ENCODE measurements at places on chromosomes 13 and 19.

DNA sequence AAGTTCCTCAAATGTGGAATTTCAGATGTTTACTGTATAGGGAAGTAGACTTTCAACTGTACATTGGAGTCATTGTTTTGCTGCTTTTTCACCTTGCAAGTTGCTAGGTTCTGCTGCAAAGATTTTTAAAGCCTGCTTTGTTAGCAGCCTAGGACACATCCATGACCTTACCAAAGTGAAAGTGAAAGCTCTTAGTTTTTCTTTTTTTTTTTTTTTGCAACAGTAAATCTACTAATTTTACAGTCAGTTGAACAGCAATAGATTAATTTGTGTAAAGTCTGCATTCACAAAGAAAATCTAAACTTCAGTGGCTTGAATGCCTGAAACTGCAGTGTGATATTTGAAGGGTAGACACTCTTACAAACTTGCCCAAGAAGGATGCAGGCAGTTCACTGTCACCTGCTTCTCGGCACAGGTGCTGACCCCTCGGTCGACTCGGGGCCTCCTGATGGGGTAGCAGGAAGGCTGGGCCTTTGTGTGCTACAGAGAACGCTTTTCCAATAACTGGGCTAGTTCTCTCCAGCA, 5.0 kb upstream of the MTIF3 start:
- no peak for DNase-seq

- DNase-seq, result no peak
Observed at GRCh38 chr19:32097620-32098019, 247.8 kb upstream of the ZNF507 start.

DNA sequence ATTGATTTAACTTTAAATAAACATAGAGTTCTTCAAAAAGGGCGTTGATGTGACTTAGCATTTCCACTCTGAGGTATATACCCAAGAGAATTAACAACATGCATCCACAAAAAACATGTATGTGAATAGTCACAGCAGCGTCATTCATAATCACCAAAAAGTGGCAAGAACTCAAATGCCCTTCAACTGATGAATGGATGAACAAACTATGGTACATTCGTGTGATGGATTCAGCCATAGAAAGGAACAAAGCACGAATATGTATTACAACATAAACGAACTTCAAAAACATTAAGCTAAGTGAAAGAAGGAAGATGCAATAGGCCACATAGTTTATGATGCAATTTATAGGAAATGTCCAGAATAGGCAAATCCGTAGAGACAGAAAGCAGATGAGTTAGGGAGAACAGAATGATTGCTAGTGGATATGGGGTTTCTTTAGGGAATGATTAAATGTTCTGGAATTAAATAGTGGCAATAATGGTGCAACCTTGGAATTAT, 72.3 kb upstream of the UQCRFS1 start:
- no peak for DNase-seq

DNA sequence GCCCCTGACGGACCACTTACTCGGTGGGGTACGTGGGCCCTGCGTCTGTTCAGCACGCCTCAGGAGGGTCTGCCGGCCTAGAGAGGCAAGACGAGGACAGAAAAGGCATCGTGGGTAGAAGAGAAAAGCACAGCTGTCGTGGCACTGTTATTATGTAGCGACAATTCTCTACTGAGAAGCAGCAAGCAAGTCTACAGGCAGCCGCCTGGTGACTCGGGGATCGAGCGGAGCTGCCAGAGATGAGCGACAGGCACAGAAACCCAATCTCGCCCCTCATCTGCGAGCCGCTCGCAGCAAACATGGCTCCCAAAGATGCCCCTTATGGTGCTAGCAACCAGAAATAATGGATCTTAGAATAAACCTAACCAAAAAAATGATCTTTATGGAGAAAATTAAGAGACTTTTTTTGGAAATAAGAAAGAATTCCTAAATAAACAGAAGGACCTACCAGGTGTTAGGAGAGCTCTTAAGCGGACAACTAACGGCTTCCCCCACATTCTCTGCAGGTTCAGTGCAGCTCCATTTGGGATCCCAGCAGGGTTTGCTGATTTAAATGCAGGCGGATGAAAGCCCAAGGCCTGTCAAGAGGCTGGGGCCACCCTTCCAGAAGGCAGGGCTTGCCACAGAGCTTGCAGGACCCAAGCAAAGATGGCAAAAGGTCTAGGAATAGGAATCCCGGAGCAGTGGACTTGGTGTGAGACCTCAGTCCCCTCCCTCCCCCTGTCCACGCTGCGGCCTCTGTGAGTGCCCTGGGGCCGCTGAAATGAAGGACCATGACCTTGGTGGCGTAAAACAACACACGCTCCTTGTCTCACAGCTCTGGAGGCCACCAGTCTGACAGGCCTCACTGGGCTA, 152.6 kb downstream of the KDM4B start:
- no peak for DNase-seq

DNA sequence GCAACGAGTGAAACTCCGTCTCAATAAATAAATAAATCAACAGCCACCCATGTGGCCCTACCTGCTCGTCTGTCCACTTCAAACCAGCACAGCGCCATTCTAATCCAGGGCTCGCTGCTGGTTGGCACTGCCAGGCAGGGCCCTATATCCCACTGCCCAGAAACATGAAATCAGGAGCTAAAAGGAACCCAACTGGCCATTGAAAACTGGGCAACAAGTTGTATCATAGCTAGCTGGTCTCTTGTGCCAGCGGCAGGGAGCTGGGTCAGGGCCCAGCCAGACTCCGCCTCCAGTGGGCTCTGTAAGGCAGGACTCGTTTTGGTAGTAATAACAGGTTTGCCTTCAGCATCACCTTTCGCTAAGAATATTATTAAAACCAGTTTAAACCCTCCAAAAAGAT, 39.3 kb downstream of the GGACT start:
- no peak for DNase-seq

DNA sequence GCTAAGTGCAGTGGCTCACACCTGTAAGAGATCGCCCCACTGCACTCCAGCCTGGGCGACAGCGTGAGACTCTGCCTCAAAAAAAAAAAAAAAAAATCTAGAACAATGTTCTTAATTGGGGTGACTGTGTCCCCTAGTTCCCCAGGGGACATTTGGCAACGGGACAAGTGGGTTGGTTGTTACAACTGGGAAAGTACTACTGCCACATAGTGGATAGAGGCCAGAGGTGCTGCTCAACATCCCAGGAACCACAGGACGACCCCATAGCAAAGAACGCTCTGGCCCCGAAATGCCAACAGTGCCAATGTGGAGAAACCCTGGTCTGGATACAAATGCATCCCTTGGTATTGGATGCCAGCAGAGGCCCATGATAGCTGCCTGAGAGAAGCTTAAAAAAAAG, 11.8 kb downstream of the NLRP12 start:
- no peak for DNase-seq

DNA sequence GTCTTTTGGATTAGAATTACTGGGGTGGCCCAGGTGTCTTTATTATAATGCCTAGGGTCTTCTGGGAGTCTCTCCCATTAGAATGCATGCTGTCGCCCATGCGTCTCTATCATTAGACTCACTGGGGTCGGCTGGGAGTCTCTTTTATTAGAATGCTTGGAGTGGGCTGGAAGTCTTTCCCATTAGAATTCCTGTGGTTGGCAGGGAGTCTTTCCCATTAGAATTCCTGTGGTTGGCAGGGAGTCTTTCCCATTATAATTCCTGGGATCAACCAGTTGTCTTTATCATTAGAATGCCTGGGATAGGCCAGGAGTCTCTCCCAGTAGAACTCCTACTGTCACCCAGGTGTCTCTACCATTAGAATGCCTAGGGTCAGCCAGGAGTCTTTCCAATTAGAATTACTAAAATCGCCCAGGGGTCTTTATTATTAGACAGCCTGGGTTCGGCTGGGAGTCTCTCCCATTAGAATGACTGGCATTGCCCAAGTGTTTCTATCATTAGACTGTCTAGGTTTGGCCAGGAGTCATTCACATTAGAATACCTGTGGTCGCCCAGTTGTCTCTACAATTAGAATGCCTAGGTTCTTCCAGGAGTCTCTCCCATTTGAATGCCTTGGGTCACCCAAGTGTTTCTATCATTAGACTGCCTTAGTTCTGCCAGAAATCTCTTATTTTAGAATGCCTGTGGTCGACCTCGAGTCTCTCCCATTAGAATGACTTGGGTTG, 1558.5 kb downstream of the UQCRFS1 start:
- no peak for DNase-seq

- no peak for DNase-seq
Observed at GRCh38 chr13:94332359-94333096, 147.0 kb downstream of the DCT start.

DNA sequence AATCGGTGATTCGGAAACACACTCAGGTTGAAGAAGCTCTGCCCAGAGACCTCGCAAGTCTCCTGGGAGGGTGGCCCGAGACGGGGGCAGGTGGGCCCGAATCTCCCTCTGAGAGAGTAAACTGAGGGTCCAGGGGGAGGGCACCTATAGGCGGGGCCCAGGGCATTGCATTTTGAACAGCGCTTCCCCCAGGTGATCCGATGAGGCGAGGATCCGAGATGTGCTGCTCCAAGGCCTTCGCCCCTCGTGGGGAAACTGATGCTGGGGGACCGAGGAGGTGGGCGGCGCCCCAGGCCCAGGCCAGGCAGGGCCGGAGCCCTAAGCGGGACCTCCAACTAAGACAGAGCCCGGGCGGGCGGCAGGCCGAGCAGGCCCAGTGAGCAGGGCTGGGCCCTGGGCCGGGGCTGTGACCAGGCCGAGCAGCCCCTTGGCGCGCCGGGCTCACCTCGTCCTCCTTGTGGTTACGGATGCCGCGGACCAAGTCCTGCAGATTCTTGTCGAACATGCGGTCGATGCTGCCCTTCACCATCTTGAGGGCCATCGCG, 500 bp downstream of the AP3D1 start:
- DNase-seq, result no peak

- no peak for DNase-seq
Observed at GRCh38 chr19:10756791-10757190, 38.9 kb downstream of the DNM2 start.

GRCh38 chr13:110472904-110473563, 88.5 kb downstream of the RAB20 start:
- no peak for DNase-seq

DNA sequence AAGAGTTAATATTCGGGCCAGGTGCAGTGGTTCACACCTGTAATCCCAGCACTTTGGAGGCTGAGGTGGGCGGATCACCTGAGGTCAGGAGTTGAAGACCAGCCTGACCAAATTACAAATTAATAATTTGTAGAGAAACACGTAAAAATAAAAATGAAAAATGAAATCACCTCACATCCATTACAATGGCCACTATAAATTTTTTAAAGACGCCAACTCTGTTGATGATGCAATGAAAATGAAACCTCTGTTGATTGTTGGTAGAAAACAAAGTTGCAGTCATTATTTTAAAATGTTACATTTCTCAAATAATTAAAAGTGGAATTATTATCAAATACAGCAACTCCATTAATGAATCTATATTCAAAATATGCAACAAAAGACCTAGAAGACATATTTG, 26.8 kb downstream of the ZNF100 start:
- DNase-seq, result no peak

- no peak for DNase-seq
Observed at GRCh38 chr13:59211606-59212005, 952.1 kb downstream of the DIAPH3 start.

DNA sequence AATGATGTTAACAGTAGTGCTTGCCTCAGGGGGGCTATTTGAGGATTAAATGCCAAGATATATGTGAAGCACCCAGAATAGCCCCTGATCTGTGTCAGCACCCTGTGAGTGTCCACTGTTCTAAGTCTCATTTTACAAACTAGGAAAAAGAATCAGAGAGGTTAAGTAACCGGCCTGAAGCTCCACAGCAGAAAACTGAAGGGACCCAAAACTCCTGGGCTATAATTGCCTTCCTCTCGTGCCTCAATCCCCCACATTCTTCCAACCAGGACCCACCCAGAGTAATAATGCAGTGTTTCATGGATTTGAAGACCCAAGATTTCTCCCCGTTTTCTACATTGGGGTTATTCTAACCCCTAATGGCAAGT, 2.3 kb downstream of the PVR start:
- no peak for DNase-seq

GRCh38 chr13:77745784-77746183, 48.3 kb downstream of the SLAIN1 start:
- DNase-seq, result no peak

GRCh38 chr13:89738072-89738471, 1609.4 kb upstream of the MIR17HG start:
- no peak for DNase-seq

DNA sequence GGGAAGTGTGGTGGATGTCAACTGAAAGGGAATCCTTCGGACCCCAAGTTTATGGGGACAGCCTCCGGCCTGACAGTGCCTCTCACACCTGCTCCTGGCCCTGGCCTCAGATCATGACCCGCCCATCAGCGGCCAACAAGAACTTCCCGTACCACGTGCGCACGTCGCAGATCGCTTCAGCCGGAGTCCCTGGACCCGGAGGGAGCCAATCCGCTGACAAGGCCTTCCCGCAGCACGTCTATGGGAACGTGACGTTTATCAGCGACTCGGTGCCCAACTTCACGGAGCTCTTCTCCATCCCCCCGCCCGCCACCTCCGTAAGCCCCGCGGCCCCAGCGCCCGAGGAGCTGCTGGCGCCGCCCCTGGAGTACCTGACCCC, 2.0 kb upstream of the MEGF8 start:
- DNase-seq, result no peak

DNA sequence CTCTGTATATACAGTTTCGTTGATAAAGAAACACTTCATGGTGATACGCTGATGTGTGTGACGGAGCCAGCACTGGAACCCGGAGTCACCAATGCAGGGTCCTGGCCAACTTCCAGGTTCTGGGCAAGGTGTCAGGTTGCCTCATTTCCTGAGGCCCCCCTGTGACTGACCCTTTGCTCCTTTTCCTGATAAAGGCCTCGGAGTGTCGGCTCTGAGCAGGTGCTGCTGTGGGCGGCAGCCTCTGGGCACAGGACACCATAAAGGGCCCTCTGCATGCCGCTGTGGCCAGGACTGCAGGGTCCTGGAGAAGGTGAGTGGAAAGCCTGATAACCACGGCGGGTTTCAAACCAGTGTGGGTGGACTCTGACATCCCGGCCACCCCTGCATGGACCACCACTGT, 17.3 kb upstream of the MYDGF start:
- no peak for DNase-seq

DNA sequence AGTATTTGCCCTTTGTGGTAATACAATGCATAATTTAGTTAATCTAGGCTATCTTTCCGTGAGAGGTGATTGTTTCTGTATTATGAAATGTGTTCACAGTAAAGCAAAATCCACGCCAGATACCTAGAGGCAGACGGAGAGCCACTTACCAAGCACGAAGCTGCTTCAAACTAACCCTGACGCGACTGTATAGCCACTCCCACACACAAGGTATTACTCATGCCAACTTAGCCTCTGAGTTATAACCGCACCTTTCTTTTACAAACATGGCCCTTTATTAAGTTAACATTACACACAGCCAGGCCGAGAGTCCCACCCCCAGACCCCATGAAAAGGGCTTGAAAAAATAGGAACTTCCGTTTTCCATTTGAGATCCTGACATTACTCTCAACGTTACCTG, 185.7 kb downstream of the ABCC4 start:
- no peak for DNase-seq

GRCh38 chr13:21219036-21219381, 42.6 kb downstream of the MRPL57 start:
- no peak for DNase-seq

DNA sequence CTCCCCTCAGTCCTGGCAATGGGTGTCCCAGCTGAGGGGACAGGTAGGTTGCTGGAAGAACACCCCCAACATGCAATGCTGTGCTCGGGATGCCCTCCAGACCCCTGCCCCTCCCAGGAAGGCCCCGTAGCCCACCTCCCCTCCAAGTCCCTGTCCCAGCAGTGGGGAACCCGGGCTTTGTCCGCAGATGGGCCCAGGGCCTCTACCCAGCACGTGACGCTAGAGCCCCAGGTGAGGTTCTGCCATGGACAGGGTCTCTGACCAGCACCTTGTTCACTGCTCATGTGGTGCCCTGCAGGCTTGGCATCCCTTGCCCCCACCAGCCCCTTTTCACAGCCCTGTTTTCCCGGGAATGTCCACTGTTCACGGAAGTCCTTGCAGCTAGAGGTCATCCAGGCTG, 220.0 kb upstream of the SGCG start:
- DNase-seq, result no peak
